ENCODE measurements at places on chromosomes 3 and 15.

- peak; percentile 36 for DNase-seq
These were observed 137.7 kb downstream of the BBX start for GRCh38 chr3:107660306-107660976.

- DNase-seq: no peak
These were observed 34.6 kb downstream of the PAK2 start for GRCh38 chr3:196774191-196774820.

DNA sequence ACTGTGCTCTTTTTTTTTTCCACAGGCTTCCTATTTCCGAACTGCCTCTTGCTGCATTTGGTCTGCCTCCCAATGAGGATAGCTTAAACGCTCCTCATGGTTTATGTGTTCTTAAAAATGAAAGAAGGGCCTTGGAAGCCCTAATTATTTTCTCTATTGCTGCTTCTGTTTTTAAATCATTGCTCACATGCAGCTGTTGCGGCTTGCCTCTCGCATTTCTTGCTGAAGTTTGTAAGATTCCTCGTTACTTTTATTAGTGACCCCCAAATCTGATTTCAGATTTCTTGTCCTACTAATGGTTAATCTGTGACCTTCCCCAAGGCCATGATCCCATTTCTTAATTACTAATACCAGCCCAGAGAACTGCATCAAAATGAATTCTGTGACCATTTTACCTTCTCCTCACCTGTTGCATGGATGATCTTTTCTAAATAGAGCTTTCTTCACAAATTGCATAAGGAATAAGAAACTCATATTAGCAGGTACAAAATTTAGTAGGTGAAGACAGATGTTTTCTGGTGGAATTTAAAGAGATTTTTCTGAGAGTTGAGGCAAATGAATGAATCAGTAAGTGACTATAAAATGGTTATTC lies 1.8 kb downstream of the UBE2E1 start:
- no peak for DNase-seq

- no peak for DNase-seq
These were observed 402.6 kb downstream of the NLGN1 start for GRCh38 chr3:173800154-173800553.

DNA sequence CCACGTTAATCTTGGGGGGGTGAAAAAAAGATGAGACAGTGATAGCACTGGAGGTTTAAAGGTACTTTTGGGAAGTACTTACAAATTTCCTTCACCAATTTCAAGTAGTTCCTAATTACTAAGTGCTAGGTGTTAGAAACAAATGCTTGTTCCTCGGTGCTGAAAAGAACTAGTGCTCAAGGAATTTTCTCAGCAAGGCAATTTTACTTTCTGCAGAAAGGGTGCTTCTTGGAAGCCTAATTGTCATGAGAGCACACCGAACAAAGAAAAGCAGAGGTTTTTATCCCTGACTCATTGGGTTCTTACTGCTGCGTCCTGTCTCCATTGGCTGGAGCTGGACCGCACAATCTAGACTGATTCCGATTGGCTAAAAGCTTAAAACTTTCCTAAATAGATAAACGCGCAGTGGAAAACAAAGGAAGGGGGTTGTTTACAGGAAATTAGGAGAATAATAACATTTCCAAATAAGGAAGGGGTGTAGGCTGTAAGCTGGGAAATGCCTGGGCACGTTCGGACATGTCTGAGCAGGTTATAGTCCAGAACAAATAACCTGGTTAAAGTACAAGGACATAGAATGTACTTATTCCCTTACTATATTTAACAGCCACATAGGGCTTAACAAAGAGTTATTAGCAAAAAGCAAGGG lies 49.6 kb downstream of the CHD2 start:
- DNase-seq: no peak

GRCh38 chr3:99755831-99756230 lies 61.8 kb upstream of the CMSS1 start:
- no peak for DNase-seq

DNA sequence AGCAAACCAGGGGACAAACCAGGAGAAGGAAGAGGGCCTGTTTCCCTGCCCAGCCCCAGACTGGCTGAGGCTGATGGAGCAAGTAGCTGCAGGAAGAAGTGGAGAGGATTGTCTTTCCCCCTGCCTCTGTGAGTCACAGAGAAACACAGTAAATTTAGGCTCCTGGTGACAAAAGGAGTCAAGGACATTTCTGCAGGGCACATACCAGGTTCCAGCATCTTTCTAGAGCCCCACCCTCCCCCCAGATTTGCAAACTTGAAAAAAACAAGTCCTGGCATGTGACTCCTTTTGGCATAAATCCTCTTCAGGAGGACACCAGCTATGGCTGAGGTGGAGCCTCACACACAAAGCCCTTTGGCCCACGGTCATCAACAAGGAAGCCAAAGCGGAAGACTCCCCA lies 17.8 kb downstream of the PLD1 start:
- no peak for DNase-seq

- no peak for DNase-seq
These were observed 12.4 kb downstream of the RIOX2 start for GRCh38 chr3:97959872-97960271.

DNA sequence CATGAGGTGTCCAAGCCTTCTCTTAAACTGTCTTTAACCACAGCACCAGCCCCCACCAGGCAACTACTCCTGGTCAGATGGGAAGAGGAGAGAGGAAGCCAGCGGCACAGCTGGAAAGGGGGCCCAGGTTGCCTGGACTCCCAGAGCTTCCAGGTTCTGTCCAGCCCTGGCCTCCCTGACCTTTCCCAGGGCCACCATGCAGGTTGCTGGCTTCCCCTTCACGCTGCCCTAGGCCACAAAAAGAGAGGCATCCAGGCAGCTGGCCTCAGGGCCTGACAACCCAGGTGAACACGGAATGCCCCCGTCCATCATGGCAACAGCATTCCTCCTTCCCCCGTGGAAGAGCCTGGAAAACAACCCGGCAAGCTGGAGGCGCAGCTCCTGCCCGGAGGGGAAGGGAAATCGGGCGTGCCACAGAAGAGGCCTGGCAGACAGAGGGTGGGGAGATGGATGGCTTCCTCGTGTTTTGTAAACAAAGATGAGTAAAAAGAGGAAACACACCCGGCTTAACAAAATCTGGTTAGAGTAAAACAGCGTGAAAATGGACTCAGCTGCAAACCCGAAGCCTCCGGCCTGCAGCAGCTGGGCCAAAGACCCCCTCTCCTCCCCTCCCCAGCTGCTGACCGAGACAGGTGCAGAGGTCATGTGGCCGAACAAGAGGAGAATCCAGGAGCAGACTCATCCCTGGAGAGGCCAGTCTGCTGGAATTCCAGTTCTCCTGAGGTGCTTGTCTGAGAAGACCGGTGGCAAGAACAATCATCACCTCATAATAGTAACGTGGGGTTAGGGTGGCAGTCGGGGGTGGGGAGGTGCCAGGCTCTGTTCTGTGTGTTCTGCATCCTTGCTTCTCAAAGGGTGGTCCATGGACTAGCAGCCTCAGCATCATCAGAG lies 15.5 kb downstream of the BMF start:
- DNase-seq: no peak

DNA sequence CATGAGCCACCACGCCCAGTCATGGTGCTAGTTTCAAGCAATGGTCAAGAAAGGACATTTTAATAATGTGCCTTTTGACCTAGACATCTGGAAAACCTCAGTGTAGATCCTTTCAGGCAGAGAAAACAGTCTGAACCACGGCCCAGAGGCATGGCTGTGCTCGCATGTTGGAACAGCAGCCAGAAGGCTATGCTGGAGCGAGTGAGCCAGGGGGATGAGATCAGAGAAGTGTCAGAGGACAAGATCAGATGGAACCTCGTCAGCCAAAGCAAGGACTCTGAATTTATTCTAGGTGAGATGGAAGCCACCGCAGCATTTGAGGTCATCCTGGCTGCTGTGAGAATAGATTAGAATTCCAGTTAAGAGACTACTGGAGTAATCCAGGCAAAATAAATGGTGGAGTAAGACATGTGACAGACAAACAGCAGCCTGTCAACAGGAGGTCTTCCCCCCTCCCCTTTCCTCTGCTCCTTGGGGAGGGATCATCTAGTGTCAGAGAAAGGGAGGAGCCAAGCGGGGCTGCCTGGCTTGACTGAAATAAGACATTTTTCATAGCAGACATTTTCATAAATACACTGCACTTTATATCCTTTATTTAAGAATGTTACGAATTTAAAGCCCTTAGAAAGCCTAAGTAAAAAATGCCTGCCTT lies 40.4 kb upstream of the ACKR4 start:
- no peak for DNase-seq

DNA sequence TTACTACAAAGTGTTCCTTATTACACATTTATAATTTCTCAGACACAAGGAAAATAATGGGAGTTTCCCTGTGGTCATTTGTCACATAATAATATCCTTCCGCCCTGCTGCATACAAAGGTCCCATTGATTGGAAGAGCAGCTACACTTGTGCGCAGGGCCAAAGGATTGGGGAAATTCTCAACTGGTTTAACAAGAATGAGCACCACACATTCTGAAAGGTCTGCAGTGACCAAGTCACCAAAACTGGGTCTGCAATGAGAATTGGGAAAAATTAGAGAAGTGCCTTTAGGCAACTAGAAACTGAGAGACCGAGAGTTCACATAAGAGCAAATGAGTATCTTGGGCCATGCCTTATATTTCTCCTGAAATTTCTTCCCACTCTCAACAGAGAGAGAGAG lies 98.2 kb upstream of the NR2F2 start:
- DNase-seq: no peak

All from CD4-positive, alpha-beta T cell treated with Interleukin-15 for 4 hours (primary cell).